ENCODE measurements at places on chromosomes 16 and 17.

DNA sequence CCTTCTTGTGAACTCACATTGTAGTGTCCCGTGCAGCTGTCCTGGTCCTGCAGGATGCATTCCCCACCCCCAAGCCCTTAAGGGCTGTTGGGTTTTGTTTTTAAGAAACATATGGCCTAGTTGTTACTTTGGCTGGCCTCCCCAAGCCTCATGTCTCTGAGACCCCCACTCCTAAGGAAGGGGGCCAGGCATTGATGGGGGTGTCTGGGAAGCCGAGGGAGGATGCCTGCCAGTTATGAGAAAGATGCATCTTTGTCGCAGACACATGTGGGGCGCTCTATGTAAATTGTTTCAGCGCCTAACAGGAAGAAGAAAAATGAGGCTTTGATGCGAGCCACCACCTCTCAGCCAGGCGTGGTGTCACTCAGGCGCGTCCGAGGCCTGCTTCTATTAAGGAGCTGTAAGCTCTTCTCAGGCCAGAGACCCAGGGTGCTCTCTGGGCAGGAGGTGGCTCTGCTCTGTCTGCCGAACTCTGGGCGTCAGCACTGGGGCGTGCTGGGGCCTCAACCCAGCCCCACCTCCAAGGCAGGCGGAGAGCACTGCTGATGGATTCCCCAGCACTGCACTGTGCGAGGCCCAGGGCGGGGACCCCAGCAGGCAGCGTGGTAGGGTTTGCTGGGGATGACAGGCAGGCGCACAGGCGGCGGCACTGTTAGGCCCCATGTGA is 70.6 kb downstream of the SREBF1 start:
- DNase-seq: no peak

- DNase-seq: no peak
Observed at GRCh38 chr16:74888232-74888862, 96.6 kb downstream of the WDR59 start.

DNA sequence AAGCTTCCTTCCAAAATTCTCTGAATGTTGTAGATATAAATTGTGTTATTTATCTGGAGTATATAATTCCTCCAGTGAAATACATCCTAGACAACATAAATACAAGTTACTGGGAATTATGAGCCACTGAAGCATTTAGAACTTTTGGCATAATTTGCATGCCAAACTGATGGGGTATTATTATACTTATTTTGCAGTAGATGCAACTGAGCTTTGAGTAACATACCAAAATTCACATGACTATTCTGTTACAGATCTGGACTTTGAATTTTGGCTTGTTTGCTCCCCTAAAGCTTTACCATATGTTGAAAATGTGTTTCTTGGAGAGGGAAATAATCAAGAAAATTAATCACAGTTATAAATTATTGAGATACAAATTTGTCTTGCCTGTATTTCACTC is 372.5 kb downstream of the CDH11 start:
- no peak for DNase-seq

DNA sequence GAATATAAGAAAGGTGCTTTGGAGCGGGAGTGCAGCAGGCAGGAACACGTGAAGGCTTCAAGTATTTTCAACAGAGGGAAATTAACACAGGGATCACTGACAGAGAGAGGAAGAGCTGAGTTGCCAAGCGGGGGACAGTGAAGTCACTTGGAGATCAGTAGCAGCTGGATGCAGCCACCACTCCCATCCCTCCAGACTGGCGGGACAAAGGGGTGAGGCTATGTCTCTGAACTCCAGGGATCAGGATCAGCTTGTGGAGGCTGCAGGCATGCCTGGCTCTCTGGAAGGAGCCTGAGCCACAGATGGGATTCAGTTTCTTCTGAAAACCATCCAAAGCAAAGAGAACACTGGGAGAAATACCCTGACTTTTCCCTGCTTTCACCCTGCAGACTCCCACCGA is 113.7 kb upstream of the IRX3 start:
- DNase-seq: no peak

DNA sequence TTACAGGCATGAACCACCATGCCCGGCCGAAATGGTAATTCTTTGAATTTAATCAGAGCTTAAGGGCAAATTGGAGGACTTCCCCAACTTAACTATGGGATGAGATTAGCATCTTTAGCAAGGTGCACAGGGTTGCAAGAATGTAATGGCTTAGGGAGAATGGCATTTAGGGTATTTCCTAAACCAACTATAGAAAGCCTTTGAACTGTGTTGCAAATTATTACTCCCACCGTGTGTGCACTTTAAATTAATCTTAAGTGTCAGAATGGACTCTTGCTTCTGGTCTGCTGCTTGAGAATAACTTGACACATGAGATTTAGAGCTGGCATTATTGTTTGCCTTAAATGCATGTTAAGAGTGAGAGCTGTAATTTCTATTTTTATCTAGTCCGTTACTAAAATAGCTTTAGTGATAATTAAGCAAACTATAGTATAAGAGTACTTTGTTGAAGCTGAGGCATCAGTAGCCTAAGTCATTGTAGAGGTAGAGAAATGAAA is 59.8 kb downstream of the TUBD1 start:
- DNase-seq: no peak

DNA sequence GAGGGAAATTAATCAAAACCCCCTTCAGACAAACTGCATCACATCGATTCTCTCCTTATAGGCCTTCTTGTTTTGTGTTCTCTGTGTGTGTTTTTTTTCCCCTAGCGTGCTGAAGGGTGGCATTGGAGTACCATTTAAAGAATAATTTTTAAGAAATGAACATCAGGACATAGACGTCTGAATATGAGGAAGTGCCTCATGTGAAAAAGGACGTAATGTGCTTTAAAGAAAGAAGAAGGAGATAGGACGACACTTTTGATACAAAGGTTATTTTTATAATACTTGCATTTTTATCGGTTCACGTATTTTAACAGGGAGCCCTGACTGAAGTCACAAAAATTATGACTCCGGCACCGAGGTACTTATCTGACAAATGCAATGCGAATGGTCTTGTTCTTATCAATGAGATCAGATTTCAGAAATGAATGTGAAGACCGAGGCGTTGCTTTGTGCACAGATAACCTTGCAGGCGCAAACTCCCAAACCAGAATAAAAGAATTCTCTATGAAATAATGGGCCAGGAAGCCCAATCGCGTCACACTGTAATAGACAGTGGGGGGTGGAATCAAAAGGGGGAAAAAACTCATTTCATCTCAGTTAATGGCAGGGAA is 606.3 kb downstream of the MAF start:
- no peak for DNase-seq

DNA sequence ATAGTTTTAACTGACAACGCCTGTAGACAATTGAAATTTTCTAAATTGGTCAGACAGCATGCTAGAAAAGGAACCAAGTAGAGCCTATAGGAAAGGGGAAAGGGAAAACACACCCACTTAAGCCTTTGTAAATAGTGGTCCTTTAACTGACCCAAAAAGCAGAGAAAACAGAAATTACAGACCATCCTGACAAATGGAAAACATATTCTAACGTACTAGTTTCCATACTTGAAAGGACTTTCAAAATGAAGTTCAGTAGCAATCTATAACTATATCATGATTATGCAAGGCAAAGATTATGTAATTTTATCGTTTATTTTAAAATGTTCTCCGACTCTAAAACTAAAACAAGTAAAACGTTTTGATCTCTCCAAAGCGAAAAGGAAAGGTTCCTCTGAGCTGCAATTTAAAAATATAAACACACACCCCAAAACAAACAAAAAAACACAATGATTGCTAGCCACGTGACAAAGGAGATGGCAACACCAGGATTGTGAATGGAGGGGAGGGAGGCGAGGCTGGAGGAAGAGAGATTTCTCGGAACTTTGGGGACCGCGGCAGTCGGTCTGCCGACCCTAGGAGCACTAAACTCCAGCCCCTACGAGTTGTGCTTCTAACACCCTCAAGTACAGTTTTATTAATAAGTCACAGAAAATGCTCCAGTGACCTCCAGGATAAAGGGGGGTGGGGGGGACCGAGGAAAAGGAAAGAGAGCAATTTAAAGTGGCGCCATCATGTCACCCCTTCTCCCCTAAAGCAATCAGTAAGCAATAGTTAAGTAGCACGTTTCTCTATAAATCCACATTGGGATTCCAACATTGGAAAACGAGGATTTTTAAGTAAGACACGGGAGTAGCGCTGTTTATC is 1.7 kb downstream of the KANSL1 start:
- DNase-seq: peak; percentile 67

DNA sequence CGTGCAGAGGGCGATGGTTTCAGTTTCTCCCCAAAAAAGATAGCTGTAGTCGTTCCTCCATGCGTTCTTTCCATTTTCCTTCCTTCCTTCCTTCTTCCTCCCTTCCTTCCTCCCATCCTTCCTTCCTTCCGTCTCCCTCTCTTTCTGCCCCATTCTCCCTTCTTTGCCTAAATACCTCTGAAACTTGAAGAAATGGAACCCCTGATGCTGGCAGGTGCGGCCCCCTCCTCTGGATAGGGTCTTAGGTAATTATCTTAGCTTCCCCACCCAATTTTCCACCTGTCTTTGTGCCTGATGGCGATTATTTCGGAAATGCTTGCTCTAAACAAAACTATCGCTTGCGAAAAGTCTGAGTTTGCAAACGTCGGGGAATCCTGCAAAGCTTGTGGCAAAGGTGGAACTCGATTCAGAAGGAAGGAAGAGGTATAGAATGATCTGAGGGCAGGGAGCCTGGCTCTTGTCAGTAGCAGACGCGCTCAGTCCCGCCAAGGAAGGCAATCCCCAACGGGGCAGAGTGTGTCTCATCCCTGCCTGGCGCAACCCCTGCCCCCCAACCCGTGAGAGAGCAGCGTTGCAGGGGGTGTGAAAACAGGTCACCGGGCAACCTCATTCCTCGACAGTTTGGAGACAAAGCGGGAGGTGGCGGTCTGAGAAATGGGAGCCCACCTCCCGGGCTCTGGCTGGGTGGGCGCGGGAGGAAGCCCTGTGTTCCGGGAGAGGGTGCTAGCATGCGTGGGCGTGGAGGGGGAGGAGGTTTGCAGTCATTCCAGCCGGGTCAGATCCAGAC is 2.9 kb upstream of the CBX8 start:
- DNase-seq: no peak

GRCh38 chr17:20948984-20949777 is 93.6 kb downstream of the USP22 start:
- DNase-seq: no peak

GRCh38 chr17:50532452-50533024 is at the start of gene EPN3:
EPN3 (plus strand) TSS chr17:50532735; CDS start chr17:50536557, 3,822 bp downstream.
- DNase-seq: no peak

GRCh38 chr16:68448360-68448970 is at the start of gene SMPD3:
SMPD3 (minus strand) TSS chr16:68448508; CDS start chr16:68372181, 76,327 bp downstream.
- peak; percentile 96 for DNase-seq

DNA sequence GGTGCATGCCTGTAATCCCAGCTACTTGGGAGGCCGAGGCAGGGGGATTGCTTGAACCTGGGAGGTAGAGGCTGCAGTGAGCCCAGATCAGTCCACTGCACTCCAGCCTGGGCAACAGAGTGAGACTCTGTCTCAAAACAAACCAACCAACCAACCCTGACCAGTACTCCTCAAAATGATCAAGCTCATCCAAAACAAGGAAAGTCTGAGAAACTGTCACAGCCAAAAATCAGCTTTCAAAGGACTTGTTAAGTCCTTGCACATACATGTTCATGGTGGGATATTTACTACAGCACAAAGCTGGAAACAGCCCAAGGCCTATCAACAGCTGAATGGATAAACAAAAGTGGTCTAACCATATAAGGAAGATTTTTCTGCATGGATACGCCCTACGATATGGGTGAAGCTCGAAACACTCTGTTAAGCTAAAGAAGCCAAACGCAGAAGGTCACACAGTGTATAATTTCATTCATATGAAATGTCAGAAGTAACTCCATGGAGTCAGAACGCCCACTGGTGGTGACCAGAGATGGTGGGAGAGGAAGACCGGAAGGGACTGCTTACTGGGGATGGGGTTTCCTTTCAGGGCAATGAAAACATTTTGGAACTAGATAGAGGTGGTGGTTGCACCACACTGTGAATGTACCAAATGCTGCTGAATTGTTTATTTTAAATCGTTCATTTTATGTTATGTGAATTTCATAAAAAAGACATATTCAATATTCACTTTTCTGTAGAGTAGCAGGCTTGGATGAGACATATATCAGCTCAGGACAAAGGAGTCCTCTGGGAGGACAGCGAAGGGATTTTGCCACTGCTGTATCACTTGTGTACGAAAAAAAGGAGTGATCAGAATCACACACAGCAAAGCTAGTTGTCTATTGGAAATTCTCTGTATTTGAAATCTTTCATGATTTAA is 17.7 kb downstream of the CCL17 start:
- DNase-seq: peak; percentile 70

DNA sequence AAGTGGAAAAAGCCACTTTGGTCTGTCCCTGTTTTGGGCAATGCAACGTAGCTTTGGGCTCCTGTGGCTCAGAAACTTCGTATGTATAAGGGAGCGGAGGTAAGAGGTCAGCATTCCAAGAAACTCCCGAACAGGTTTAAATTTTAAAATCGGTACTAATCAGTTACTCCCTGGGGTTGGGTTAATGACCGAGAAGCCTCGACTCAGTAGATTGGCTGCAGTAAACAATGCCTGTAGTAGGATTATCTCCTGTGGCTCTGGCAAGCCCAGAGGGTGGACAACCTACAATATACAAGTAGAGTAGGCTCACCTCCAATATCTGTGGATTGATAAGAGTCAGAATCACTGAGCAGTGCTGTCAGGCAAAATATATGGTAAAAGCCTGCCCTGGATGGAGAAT is 1.6 kb upstream of the GNA13 start:
- DNase-seq: no peak

DNA sequence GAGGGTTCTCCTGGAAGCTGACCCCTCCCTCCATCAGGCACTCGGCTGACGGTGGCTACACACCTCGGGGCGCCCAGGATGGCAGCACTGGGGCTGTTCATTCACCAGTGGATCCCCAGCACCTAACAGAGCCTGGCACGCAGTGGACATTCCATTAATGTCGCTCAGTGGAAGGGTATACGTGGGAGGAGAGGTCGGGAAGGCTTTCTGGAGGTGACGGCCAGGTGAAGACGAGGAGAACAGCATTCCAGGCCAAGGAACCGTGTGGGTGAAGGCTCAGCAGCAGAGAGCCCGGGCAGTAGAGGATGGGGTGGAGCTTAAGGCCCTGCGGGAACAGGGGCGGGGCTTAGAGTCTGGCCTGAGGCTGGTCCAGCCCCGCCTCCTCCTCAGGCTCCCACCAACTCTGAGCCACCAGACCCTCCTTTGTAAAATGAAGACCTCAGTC is 2.5 kb upstream of the HS3ST6 start:
- DNase-seq: no peak

GRCh38 chr17:55402374-55402773 is 19.3 kb downstream of the MMD start:
- no peak for DNase-seq

Data from right forelimb (tissue), 1 donor.